CD4-positive, alpha-beta T cell treated with Interleukin-1 beta for 1 hour (primary cell): ENCODE measurements at places on chromosomes 16 and 17.

GRCh38 chr16:74954763-74955162 is 30.2 kb downstream of the WDR59 start:
- DNase-seq, result no peak

DNA sequence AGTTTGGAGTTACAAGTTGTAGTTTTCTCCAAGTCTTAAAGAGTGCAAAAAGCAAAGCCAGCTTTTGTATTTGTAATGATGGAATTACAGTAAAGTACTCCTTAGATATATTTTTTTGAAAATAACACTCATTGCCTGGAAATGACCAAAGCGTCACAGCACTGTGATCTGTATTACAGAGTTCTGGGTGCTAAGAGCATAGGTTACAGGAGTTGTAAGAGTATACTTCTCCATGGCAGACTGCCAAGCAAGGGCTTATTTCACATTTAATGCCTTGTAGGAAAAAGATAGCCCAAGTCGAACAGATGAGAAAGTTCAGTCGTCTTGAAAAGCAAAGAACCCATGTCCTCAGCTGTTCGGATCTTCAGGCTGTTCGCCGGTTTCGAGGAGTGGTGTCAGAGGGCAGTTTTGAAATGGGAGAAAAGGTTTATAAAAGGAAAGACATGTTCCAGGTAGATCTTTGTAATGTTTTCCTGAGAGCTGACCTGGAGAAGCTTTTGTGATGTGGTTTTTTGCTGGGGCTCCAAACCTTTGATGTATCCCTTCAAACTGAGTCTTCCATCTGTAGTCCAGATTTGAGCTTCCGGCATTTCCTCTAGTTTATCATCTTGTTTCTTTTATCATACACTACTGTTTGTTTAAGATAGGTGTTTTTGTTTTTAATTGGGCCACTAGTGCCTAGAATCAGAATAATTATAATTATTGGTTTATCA is 41.3 kb downstream of the ERCC4 start:
- DNase-seq, result no peak

DNA sequence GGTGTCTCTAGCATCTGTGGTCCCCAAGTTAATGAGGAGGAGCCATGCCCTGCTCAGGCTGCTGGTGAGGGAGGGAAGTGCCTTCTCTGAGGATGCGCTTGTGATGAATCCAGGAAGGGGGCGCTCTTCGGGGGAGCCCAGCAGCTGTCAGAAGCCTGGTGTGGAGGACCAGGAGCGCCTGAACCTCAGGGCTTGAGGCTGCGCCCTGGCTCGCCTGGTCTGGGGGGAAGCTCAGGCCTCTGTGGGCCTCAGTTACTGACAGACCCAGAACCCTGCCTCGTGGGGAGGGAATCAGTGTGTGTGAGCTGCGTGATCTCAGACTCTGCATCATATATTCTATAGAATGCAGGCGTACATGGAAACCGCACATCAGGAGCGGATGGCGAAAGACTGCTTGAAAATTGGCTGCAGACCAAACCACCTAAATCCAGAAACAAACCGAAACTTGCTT is 126.1 kb downstream of the SEC14L1 start:
- DNase-seq, result peak; percentile 27

DNA sequence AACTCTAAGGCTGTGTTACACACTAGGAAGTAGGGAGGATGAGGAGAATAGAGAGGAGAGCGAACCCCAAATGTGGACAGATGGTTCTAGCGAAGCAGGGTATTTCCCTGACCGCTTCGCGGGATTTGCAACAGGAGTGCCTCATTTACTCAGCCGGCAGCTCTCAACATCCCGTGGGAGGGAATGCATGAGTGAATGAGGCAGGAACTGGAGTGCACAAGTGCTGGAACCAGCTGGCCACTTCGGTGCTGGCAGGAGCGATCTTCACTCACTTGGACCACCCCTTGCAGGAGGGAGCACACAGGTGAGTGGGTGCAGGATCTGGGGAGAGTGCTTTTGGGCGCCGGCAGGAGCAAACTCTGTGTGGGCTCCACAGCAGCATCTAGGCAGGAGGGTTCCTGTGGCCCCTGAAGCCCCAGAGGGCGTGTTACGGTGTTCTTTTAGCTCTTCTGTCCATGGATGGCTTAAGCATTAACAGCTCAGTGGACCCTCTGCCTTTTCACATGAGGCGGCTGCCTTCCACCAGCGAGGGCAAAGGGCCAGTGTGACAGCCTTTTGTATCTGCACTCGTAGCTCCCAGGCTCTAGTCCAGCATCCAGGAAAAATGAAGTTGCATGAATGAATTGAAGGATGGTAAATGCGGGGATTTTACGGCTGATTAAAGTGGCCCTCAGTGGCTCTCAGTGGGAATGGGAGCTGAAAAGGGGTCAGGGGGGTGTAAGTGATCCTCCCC is 17.4 kb upstream of the ZNHIT3 start:
- DNase-seq, result no peak

GRCh38 chr17:75289832-75290337 is 652 bp upstream of the SLC25A19 start:
- peak; percentile 59 for DNase-seq

DNA sequence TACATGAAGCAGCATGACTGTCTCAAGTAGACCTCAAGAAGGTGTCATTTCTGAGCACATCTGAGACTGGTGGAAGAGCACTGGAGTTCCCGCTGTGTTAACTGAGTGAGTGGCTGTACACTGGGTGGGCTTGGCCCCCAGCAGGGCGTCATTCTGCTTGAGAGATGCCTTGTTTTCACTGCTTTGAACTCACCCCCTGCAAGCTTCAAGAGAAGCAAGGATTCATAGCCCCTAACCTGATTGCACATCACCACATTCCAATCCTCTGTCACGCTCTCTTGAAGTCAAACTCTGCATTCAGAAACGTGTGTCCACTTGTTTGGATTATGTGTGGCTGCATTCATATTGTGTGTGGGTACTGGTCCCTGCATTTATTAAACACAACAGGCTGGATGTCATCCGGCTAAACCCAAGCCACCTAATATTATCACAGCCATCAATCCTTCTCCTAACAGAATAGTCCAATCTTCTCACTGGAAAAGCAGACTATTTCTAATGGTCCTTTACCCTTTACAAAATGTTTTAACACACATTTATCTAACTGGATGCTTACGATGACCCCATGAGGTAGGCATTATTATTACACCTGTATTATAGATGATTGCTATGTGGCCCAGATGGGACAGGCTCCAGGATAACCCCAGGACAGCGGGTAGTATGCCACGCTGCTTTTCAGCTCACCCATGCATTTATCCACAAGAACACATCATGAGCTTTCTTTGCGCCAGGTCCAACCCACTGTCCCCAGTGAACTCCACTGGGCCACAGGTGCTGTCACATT is 76.3 kb downstream of the USP31 start:
- DNase-seq, result no peak

- DNase-seq, result no peak
These were observed 109.9 kb downstream of the AIPL1 start for GRCh38 chr17:6325051-6325450.

DNA sequence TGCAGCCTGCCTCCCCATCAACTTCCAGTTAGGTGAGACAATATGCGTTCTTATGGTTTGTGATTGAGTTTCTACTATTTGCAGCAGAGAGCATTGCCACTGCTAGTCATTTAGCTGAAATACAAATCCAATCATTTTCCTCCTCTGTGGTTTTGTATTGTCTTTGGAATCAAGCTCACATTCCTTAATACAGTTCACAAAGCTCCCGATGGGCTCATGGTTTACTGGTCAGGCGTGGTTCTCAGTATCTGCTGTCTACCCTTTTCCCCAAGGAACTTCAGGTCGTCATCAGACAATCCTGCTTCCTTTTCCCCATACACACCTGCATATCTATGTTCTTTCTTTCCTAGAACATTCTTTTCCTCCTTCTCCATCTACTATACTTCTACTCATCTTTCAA is 69.6 kb upstream of the GAS7 start:
- no peak for DNase-seq

DNA sequence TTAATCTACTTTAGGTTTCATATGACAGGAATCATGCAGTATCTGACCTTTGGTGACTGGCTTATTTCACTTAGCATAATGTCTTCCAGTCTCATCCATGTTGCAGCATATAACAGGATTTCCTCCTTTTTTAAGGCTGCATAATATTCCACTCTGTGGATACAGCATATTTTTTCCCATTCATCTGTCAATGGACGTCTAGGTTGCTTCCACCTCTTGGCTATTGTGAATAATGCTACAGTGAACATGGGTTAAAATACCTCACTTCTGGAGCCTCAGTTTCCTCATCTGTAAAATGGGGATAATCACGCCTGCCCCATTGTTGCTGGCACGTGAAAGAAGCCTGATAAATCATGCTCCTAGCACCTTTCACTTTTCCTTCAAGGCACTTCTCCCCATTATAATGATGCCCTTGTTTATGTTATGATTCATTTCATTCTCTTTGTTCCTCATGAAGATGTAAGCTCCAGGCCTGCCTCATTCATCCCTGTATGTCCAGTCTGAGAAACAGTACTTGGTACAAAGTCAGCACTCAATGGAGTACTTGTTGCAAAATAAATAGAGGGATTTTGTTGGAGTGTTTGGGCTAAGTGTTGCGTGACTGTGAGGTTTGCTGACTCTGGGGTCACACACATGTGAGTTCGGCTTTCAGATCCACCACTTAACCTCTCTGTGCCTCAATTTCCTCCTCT is 59.6 kb downstream of the ABAT start:
- no peak for DNase-seq

GRCh38 chr17:65910836-65911235 is 281.1 kb downstream of the CEP112 start:
- DNase-seq, result no peak

GRCh38 chr17:72306037-72306436 is 185.2 kb downstream of the SOX9 start:
- no peak for DNase-seq

DNA sequence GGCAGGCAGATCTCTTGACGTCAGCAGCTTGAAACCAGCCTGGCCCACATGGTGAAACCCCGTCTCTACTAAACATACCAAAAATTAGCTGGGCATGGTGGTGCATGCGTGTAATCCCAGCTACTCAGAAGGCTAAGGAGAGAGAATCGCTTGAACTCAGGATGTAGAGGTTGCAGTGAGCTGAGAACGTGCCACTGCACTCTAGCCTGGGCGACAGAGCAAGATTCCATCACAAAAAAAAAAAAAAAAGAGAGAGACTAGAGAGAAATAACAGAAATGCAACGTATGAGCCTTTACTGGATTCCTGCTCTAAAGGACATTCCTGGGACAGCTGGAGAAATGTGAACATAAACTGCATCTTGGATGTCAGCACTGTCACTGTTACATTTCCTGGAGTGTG is 10.8 kb downstream of the IFT140 start:
- DNase-seq, result no peak

DNA sequence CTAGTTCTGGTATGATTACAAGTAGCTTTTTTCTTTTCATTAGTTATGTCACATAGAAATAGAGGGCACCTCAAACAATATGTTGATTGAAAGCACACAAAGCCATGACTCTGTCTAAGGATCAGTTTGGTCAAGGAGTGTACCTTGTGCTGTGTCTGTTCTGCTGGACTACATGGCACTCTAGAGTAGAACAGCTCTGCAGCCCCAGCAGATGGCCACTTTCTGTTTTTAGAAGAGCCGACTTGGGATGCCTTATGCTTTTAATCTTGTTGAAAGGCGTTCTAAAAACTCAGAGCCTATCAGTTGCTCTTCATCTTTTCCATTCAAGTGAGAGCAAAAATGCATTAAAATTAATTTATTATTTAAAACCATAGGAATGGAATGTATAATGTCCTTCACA is 49.3 kb upstream of the CA10 start:
- DNase-seq, result no peak

DNA sequence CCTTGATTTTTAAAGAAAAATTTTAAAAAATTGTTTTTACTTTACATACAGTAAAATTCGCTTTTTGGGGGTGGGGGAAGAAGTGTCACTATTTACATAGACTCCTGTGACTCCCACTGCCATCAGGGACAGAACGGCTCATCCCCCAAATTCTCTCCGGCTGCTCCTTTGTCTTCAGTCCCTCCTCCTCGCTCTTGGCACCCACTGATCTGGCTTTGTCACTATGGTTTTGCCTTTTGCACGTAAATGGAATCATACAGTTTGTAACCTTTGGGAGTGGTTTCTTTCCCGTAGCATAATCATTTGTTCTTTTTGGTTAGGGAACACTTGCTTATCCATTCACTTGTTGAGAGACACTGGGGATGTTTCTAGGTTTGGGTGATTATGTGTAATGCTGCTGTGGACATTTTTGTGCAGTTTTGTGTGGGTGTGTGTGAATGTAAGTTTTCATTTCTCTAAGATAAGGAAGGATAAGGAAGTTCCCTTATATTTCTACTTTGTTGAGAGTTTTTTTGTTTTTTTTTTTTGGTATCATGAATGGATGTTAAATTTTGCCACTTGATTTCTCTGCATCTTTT is 27.4 kb downstream of the RAB11FIP4 start:
- no peak for DNase-seq

DNA sequence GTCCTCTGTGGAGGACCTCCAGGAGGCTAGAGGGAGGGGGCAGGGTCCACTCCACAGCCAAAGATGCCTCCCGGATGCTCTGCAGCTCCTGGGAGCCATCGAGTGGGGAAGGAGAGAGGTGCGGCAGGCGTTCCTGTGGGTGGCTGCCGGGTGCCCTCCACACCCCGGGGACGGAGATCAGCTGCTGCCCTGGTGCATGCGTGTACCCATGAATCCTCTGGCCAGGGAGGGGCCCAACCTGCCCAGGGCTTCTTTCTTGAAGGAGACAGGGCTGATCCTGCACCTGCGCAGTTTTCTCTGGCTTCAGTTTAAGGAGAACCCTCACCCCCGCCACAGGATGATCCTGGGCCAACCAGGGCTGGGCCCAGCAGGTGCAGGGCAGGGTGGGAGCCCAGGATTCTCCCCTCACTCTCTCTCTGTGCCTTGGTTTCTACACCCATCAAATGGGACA is 33.5 kb upstream of the DOC2B start:
- no peak for DNase-seq

DNA sequence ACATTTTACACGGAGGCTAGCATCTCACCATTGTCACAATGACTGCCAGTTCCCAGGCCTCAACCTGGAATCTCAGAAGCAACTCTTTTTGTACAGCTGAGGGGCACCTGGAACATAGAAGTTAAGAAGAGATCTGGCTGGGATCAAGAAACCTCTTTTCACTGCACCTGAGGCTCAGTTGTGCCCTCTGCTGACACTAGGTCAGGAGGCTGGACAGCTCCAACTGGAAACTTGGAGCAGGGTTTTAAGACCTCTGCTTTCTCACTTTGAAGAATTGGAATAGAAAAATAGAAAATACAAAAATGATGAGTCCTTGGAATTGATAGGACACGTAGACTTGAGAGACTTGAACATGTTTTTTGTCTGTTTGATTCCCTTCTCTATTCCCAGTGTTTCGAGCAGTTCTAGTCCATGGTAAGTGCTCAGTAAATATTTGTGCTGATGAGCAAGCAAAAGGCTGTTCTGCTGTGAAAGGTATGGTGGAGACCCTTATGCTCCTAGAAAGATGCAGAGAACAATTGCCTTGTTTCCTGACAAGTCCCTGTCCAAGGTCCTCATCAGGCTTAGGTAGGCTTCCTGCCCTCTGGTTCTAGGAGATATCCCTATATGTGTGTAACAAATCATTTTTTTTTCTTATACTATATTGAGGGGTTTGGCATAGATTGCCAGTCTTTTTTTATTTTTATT is 13.6 kb upstream of the PPM1D start:
- no peak for DNase-seq

GRCh38 chr16:81556715-81557284 is 112.2 kb downstream of the CMIP start:
- no peak for DNase-seq

GRCh38 chr17:9755083-9755482 is 36.3 kb downstream of the DHRS7C start:
- no peak for DNase-seq

- no peak for DNase-seq
These were observed 552.3 kb downstream of the TOX3 start for GRCh38 chr16:51994597-51994996.

- DNase-seq, result no peak
These were observed 135.0 kb downstream of the GSG1L start for GRCh38 chr16:27928542-27928941.
